Esophagus mucosa (tissue), 1 donor: ENCODE measurements at places on chromosomes 6 and 20.

- no peak for ATAC-seq
These were observed 35.9 kb downstream of the MOXD1 start for GRCh38 chr6:132365281-132365907.

- ATAC-seq: no peak
These were observed 220.1 kb upstream of the GGTLC1 start for GRCh38 chr20:24208652-24209051.

GRCh38 chr20:46087161-46087560 is 2.6 kb downstream of the NCOA5 start:
- ATAC-seq: no peak

- ATAC-seq: no peak
These were observed 97.2 kb upstream of the TNFAIP3 start for GRCh38 chr6:137769797-137770362.

DNA sequence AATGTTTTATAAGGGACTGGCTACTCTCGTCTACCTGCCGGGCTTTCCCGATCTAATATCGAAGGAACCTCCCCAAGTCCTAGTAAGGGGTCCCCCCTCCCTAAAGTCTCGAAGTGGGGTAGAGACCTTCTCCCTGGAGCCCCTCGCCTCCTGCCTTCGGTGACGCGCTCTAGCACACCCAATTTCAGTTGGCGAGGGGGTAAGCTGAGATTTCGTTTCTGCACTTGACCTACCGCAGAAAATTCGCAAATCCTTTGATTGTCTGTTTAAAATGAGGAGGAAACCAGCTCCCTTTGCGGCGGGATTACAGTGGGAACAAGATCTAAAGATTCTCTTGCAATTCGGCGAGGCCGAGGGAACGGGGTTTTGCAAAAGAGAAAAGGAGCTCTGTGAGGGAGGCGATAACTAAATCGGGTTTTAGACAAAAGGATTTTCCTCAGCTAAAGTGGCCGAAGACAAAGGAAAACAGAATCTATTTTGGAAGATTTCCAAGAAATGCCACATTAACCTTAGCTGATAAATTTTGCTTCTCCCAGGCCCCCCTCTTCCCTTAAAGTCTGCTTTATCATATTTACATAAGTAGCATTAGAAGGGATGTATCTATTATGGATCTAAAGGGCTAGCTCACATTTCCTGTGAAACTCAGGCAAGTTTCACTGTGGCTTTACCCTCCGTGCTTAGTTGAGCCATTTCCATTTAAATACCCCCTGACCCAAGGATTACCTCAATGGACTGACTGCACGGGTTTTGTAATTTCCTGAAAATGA is 8.4 kb downstream of the SIM1 start:
- ATAC-seq: no peak

DNA sequence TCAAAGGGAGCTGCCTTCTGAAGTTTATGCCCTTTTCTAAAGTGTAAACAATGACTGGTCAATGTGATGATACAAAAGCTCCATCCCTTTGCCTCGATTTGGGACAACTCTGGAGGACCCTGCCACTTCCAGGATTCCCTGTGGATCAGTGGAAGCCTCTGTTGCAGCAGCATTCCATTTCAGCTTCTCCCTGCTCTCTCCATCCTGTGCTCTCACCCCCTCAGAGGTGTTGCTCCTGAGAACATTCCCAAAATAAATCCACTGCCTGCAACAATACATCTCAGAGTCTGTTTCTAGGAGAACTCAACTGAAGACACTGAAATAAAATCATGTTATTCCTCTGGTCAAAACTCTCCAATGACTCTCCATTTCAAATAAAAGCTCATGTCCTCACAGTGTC is 263.6 kb downstream of the HACE1 start:
- no peak for ATAC-seq
